Occipital lobe (tissue), 3 donors: ENCODE measurements at places on chromosomes 5 and 9. TPM values are rescaled to one million over a fixed set of nuclear protein-coding genes. Genes with fewer than 3 reads are reported as not detected.

Gene IFNA2
- total RNA-seq: not detected

Gene C1QTNF2
- 3.1 TPM for total RNA-seq

Gene OBP2B
- not detected for total RNA-seq

Gene GAPT
- total RNA-seq: 0.31 TPM

Gene C5orf34
- total RNA-seq: 4.4 TPM

Gene AGXT2
- not detected for total RNA-seq

Gene TMC1
- total RNA-seq: 0.78 TPM

Gene ZFP37
- total RNA-seq: 27.8 TPM

Gene TAL2
- 3.0 TPM for total RNA-seq

Gene NTNG2
- total RNA-seq: 46.3 TPM

Gene EFNA5
- total RNA-seq: 14.5 TPM

Gene RFK
- total RNA-seq: 76.0 TPM

Gene PARP8
- 48.7 TPM for total RNA-seq

Gene TENT4A
- 20.7 TPM for total RNA-seq

Gene S1PR3
- total RNA-seq: 7.6 TPM

Gene INSL6
- total RNA-seq: not detected

Gene LURAP1L
- total RNA-seq: 0.94 TPM

Gene FOXD4
- total RNA-seq: 0.47 TPM

Gene PTPDC1
- total RNA-seq: 20.0 TPM

Gene PRUNE2
- total RNA-seq: 13.4 TPM

Gene EQTN
- total RNA-seq: 1.6 TPM

Gene CRB2
- total RNA-seq: 5.3 TPM

Gene SUSD1
- 44.1 TPM for total RNA-seq

Gene FOXD1
- 0.94 TPM for total RNA-seq

Gene MEIKIN
- 1.7 TPM for total RNA-seq

Gene ORM2
- not detected for total RNA-seq

Gene ARHGEF37
- 1.4 TPM for total RNA-seq

Gene CARD6
- 1.6 TPM for total RNA-seq

Gene GRAMD2B
- total RNA-seq: 11.2 TPM

Gene TMEM215
- 1.1 TPM for total RNA-seq

Gene SLC24A2
- 10.8 TPM for total RNA-seq

Gene FOXI1
- not detected for total RNA-seq

Gene LCN1
- not detected for total RNA-seq

Gene SMIM33
- not detected for total RNA-seq

Gene SH3TC2
- 1.6 TPM for total RNA-seq

Gene PCDHB14
- 13.4 TPM for total RNA-seq

Gene PCDH12
- 2.8 TPM for total RNA-seq

Gene OR1J2
- not detected for total RNA-seq

Gene ADAMTSL1
- total RNA-seq: 7.3 TPM

Gene KDM4C
- 57.4 TPM for total RNA-seq

Gene IRX1
- not detected for total RNA-seq

Gene SURF2
- 9.7 TPM for total RNA-seq

Gene PCDHA1
- 6.6 TPM for total RNA-seq

Gene FBXW11
- total RNA-seq: 162 TPM

Gene PHF24
- total RNA-seq: 25.6 TPM

Gene FYB1
- total RNA-seq: 1.4 TPM

Gene PCDHA13
- 20.9 TPM for total RNA-seq

Gene WDR36
- total RNA-seq: 61.8 TPM

Gene VCAN
- 228 TPM for total RNA-seq

Gene VAV2
- 41.3 TPM for total RNA-seq

Gene ZNF462
- 163 TPM for total RNA-seq

Gene KDM3B
- total RNA-seq: 84.1 TPM

Gene CAMSAP1
- total RNA-seq: 128 TPM

Gene ENTREP1
- 1.4 TPM for total RNA-seq

Gene TMEM252
- not detected for total RNA-seq

Gene NUDCD2
- 25.1 TPM for total RNA-seq

Gene DPP7
- total RNA-seq: 17.6 TPM

Gene SLC34A1
- not detected for total RNA-seq

Gene SLC1A3
- total RNA-seq: 243 TPM

Gene TMOD1
- total RNA-seq: 22.8 TPM
